Globus pallidus (tissue), 1 donor: ENCODE measurements at places on chromosomes 1 and 21.

DNA sequence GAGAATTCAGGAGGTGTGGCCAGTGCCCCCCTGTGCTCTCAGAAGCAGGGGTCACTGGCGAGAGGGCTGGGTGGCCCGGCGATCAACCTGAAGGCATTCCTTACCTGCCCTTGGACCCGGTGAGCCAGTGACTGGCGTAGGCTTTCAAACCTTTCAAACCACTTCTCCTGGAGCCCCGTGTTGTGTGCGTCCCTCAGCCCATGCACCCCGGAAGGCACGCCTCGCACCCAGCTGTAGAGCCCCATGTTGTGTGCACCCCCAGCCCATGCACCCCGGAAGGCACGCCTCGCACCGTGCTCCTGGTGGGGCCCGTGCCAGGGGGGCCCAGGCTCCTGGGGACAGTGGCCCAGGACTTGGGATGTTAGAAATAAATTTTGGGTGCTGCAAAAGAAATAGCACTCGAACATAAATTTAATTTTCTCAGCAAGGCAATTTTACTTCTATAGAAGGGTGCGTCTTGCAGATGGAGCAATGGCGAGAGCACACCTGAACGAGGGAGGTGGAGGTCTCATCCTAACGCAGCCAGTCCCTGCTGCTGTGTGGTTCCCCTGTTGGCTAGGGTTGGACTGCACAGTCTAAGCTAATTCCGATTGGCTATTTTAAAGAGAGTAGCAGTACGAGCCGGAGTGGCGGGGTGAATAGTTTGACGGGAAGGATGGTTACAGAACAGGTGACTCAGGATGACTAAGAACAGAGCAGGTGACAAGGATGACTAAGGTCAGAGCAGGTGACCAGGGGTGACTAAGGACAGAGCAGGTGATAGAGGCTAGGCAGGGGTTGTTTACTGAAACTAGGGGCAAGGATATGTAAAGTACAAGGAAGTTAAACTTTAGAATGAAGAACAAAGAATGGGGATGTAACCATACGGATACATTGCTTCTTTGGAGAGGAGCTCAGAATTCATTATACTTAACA lies 47.4 kb downstream of the PRKCZ start:
- no peak for DNase-seq

DNA sequence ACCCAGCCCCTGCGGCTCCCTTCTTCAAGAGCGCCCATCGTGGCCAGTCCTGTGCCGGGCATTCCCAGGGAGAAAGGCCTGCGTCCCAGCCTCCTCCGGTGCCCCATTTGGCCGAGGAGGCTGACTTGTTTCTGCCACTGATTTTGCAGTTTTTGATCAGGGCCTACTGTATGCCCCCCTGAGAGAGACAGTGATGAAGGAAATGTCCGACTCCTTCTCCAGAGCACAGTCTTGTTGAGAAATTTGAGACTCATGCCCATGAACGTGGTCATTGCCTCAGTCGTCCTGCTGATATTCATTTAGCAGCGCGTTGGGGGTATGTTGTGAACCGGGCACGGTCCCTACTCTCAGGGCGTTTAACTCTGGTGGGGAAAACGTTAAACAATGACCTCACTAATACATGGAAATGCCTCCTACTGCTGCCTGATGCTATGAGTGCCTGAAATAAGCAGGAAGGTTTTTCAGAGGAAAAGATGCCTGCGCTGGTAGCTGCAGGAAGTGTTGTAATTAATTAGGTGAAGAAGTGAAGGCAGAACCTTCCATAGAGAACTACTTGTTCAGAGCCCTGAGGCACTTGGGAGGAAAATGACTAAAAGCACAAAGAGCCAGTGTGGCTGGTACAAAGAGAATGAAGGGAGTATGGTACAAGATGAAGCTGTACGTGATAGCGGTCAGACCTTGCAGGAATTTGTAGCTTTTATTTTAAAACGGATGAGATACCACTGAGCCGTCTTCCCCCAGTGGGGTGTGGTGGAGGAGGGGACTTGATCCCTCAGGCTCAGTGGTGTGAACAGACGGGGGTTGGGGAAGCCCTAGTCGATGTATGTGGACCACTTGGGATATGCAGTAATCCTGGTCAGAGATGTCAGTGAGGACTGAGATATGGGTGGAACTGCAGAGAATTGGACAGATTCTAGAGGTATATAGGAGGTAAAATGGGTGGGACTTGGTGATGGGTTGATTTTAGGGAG lies 730 bp downstream of the ZCCHC17 start:
- peak; percentile 7 for DNase-seq

GRCh38 chr1:176033881-176034280 lies 173.2 kb downstream of the COP1 start:
- DNase-seq: no peak

DNA sequence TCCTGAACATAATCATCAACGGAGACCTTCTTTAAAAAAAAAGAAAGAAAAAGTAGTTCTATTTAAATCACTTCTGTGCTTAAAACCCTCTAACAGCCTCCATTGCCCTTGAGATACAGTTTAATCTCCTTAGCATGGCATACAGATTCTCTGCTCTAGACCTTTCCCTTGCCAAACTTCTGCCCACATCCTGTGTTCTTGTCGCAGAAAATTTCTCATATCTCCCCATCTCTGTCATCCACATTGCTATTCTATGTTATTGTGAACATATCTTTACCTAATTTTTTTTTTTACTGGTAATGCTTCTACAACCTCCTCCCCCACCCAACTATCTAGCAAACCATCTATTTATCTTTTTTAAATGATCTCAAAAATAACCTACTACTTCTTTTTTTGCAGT lies 135.7 kb upstream of the PROX1 start:
- no peak for DNase-seq

GRCh38 chr21:34796518-34797200 lies 127.9 kb downstream of the CLIC6 start:
- no peak for DNase-seq

GRCh38 chr21:40386294-40386911 lies 460.6 kb downstream of the DSCAM start:
- peak; percentile 26 for DNase-seq

DNA sequence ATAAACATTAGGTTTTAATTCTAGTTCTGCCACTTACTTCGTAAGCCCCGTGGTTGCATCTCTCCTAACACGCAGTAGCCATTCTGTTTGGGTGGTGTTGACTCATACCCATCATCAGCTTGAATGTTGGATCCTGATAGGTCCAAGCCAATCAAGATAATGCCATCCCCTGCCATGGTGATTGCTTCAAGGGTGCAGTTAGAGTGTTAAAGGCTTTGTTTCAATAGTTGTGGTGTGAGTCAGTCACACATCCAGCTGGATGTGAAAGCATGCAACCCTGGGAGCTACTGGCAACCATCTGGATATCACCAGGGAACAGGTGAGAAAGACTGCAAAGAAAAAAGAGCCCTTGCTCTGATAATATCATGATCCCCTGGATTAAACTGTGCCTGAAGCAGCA lies 69.1 kb downstream of the OMA1 start:
- DNase-seq: no peak

DNA sequence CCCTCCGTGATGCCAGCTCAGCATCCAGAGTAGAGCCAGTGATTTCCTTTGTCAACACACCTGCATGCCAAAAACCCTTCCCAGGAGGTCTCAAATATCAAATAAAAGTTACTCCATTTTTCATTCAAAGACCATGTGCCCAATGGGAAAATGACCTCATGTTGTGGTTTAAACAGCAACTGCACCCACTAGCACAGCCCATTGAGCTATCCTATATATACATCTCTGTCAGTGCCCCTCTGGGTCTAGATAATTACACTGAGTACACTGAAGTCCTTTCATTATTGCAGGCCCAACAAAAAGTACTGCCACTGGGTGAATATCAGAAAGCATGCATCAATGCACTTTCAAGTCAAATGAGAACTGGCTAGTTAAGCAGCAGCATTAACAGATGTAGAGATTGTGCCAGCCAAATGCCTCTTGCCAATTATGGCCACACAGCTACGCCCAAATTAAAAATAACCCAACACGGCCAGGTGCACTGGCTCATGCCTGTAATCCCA lies 117.7 kb downstream of the SLC45A1 start:
- no peak for DNase-seq
